ENCODE measurements at places on chromosomes 2 and 18.

GRCh38 chr2:5736886-5737285, 44.7 kb downstream of the SOX11 start:
- DNase-seq: no peak

DNA sequence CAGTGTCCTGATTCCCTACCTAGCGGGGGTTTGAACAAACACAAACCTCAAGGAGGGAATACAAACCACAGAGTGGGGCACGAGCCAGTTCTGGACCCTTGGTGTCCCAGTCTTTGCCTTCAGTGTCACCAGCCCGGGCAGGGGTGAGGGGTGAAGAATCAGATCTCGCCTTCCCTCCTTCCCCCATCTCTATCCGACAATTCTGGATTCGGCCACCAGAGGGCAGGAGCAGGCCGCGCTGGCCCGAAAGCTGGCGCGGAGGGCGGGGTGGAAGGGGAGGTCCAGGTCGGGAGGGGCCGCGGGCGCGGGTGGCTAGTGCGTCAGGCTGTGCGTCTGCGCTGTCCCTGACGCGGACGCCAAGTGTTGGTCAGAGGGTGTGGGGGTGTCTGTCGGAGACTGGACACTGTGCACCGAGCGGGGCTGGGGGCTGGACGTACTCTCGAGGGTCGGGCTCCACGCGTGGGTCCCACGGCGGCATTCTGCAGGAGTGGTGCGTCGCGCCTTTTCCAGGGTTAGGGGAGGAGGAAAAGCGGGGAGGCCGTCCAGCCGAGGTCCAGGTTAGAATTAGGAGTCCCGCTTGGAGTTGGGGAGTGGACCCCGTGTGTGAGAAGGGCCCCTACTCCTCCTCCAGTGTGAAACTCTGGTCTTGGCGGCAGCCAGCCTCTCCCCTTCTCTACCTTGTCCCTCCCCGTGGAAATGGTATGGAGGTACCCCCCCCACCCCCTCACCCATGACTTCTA, 2.9 kb upstream of the CRYBA2 start:
- DNase-seq: peak; percentile 71

- no peak for DNase-seq
These were observed 81.7 kb downstream of the SPRED2 start for GRCh38 chr2:65350651-65351056.

GRCh38 chr2:138125306-138126288, 161.3 kb downstream of the HNMT start:
- no peak for DNase-seq

DNA sequence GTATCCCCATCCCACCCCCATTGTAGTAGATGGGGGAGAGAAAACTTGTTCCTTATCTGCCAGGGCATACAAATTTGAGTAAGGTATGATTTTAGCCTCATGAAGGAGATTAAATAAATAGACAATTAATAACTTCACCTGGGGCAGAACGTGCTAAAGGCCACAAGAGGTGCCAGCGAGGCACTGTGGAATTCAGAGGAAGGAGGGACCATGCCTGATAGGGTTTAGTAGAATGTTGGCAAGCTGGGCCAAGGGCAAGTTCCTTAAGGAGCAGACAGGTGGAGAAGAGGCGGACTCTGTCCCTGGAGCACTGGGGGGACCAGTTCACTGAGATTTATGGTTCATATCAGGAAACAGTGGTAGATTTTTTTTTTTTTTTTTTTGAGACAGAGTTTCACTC, 22.5 kb downstream of the STAMBP start:
- no peak for DNase-seq

DNA sequence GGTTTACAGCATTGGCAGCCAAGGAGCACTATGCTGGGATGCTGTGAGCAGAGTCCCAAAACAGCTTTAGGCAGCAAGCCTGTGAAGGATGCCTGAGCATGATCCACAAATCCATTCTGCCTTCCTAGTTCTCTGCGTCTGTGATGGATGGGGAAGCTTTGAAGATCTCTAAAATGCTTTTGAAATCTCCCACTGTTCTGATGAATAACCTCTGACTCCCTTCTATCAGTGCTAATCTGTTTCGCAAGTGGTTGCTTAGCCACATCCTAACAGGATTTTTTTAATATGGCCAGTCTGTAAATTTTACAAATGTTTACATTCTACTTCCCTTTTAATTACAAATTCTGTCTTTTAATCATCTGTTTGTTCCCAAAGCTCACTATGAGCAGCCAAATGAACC, 319.2 kb downstream of the GULP1 start:
- no peak for DNase-seq

DNA sequence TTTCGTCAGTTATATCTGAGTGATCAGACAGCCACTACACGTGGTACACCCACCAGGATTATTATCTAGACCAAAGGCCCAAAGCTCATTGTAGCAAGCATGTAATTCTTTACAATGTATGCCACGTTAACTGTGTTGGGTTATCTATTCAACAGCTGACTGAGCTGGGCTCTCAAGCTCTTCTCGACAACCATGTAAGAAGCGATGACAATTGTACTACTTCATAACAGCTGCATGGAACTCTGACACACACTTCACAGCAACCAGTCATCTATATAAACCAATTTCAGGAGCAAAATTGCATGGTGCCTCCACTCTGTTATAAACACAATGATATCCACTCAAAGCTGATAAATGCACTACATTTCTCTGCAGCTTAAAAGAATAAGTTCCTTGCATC, 701.8 kb downstream of the NR4A2 start:
- no peak for DNase-seq

- DNase-seq: no peak
These were observed 4.6 kb upstream of the ZNF638 start for GRCh38 chr2:71326968-71327367.

- no peak for DNase-seq
These were observed 91.6 kb downstream of the PRKRA start for GRCh38 chr2:178359192-178359912.

DNA sequence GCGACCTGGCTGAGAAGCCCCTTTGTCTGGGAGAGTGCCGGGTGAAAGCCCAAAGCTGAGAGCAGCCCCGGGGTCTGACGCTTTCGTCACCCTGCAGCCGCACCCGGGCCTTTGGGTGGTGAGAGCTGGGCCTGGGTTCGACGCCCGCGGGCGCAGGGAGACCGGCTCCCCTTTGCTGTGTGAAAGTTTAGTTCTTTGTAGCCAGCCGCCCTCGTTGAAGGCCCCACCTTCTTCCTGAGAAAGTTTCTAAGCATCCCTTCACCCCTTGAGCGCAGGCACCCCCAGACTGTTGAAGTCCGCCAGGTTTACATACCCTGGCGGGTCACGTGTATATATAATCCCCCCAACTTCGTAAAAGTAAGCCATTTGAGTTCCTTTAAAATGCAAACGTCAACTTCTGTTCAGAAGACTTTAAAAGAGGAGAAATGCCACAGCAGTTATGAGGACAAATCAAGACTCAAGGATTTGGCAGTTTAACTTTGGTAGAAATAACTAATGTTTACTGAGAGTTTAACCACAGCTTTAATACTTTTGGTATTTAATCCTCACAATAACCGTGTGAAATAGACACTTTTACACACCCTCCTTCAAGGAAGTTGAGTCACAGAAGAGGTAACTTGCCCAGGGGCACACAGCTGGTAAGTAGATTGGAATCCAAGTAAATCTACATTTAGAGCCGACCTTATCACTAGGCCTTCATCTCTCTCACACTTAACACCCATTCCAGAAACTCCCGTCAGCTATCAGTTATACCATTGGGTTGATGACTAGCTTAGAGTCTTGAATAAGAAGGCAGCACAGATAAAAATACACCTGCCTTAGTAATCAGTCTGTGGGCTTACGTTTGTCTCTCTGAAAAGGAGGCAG, 1.1 kb upstream of the MBOAT2 start:
- no peak for DNase-seq

- no peak for DNase-seq
These were observed 106.5 kb upstream of the MAP3K20 start for GRCh38 chr2:172969166-172969565.

GRCh38 chr2:217797165-217797564, 205.6 kb downstream of the TNS1 start:
- DNase-seq: peak; percentile 4

DNA sequence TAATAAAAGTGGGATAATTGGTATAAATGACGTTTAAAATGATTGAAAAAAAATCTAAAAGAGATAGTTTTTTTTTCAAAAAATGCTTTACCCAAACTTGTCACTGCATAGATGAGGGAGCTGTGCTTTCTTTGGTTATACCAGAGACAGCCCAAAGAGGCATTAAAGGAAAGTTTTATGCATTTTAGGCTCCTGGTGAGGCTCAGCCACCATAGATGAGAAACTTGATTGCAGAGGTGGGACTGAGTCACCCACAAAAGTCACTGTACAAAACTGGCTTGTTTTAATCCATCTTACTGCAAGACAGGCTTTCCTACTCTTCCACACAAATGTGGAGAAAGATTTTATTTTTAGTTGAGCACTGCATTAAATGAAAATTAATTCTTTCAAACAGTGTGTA, 2.4 kb downstream of the SMYD1 start:
- DNase-seq: no peak

GRCh38 chr2:47187069-47187468, 32.0 kb upstream of the STPG4 start:
- no peak for DNase-seq

DNA sequence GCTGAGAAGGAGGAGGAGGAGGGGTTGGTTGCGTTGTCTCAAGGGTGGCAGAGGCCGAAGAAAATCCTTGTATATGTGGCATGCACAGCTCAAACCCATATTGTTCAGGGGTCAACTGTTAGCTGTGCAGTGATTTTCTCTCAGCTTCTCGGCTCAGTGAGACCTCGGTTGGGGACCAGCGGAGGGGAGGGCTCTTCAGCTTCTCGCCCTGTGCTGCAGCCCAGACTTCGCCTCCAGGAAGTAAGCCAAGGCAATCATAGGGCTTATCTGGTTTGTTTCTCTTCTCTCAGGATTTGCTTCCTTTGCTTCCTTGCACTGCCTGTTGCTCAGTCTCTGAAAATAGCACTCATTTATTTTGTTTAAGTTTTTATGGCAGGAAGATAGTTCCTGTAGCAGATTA, 85.5 kb downstream of the SOWAHC start:
- no peak for DNase-seq

- DNase-seq: no peak
These were observed 84.9 kb upstream of the EPB41L3 start for GRCh38 chr18:5628512-5629255.

DNA sequence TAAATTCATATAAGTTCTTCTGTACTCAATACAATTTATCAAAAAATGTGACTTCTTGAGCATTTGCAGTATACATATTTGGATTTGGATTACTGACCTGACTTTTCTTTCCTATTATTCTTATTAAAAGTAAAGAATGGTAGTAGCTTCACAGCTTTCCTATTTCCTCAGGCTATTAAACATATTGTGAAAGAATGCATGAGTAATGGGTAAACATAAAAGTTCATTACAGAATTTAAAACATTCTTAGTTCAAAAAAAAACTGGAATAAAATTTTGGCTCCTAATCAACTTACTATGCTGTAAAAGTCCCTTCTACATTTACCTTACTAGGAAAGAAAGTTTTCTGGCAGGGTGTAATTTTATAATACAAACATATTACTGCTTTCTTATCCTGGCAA, 27.3 kb upstream of the C2orf66 start:
- DNase-seq: no peak

Measured in CD4-positive, alpha-beta T cell treated with Interleukin-4 for 1 hour (primary cell).